ENCODE measurements at places on chromosomes 16 and 17.
A peak's percentile ranks its signal among the peaks of the same experiment; 100 is the strongest.

DNA sequence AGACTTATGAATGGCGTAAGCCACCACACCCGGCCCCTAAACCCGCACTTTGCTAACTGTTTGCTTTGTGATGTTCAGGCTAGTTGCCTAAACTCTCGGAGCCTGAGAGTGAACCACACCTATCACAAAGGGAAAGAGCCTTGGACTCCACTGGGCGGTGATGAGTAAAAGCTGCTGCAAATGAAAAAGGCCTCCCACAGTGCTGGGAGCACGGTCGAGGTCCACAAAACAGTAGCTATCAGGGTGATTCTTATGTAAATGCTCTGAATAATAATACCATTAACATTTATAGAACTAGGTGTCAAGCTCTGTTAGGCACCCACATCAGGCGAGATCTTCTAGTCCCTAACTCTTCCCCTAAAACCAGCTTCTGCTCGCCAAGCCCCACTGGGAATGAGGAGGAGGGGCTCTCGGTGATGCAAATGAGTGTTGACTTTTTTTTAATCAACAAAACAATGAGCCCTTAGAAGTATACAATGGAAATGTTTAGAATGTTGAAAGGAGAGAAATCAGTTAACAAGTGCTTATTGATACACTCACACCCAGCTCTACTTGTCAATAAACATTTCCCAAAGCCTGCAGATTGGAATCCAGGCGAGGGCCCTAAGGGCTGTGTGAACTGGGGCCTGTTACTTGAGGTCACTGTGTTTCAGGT is 19.8 kb downstream of the FBRS start:
- DNase-seq: peak; percentile 94

DNA sequence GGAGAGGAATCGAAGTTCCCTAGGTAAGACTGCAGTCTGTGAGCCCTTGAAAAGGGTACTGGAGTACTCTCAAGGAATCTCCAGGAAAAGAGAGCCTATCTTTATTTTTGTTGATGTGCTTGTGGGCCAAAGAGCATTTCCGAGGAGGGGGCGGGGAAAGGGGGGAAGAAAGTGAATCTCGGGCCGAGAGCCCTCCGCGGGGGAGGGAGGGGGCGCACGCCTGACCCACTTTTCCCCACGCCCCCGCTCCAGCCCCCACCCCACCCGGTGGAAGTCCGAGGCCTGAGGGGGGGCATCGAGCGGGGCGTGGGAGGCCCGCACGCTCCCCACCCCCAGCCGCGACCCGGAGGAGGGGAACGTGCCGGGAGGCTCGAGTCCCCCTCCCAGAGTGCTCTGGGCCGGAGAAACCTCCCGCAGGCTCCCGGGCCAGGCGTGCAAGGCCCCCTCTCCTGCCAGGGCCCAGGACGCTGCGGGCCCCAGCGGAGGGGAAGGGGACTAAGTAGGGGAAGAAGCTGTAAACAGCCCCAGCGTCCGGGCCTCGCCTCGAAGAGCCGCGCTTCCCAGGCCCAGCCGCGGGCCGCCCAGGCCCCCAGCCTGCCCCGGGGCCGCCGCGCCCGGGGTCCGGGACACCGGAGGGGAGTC is 444 bp downstream of the HELZ start:
- DNase-seq: peak; percentile 61

GRCh38 chr17:34482730-34483129 is 96.7 kb upstream of the TMEM132E start:
- DNase-seq: no peak

GRCh38 chr16:27712251-27712711 is 162.3 kb downstream of the KATNIP start:
- peak; percentile 81 for DNase-seq

GRCh38 chr17:12618557-12618956 is 47.1 kb upstream of the MYOCD start:
- no peak for DNase-seq

DNA sequence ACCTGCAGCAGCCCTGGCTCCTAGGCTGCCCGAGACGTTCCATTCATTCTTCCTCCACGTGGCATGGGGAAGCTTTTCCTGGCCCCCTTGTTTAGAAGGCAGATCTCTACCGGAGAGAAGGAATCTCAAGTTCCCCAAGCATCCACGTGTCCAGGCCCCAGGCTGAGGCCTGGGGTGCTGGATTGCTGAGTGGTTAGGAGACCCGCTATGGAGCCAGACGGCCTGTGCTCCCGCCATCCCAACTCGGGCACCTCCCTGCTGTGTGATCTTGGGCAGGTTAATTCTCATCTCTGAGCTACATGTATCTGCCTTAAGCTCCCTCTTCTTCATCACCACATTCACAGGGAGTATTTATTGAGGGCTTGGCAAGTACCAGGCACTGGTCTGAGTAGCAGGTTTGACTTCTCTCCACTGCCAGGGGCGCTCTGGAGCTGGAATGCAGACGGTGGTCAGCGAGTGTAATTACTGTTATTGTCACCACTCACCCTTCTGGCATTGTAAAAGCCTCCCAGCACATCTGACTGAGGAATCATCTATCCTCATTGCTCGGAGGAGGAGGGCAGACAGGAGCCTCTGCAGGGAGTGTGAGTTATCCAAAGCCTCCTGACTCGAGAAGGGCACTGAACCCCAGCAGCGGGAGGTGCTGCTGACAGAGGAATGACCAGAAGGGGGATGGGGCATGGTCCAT is 1.1 kb upstream of the ADGRG1 start:
- DNase-seq: peak; percentile 95

DNA sequence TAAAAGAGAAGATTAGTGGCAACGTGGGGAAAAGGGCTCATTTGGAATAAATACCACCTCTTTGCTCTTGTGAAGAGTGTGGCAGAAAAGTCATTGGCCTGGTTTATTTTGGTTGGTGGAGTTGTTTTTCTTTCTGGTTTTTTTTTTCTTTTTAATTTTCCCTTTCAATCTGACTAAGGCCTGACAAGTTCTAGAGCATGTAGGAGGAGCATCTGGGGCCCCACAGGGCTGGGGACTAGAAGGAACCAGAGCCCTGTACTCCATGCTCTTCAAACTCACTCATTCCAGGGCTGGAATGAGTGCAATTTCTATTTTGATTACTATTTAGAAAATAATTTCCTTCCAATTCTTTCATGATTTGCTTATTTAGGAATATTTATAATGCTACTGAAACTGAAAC is 13.3 kb downstream of the IRX5 start:
- no peak for DNase-seq

DNA sequence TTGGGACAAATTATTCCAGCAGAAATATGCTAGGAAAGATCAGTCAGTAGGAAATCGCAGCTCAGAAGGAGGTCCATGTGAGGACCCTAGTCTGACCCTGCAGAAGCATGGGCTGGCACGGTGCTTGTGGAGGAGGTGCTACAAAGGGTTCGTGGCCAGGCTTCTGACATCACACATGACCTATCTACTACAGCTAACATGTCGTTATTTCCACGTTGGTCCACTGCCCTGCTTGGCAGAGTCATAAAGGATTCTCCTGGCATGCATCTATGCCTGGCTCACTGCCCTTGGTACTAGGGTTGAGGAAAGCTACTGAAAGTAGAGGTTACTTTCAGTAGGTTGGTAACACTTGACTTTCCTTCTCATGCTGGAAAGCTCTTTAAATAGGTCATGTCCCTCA is 118.1 kb upstream of the SHISA6 start:
- no peak for DNase-seq

DNA sequence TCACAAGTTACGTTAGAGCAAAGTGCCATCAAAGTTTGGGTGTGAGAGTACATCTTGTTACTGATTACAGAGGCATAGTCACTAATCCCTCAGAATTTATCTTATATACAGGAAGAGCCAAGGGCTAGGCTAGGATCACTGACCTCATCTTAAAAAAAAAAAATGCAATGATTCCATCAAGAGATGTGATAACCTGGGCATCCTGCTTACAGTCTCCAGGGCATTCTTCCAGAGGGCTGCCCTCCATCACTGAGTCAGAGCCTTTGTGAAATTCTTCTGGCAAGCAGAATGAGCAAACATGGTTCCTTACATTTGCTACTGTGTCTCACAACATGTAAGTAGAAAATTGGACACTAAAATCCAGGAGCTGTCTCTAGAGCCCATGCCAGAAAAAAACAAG is 410.6 kb downstream of the ZFHX3 start:
- DNase-seq: no peak

GRCh38 chr16:14036889-14037288 is 34.2 kb upstream of the MRTFB start:
- no peak for DNase-seq

DNA sequence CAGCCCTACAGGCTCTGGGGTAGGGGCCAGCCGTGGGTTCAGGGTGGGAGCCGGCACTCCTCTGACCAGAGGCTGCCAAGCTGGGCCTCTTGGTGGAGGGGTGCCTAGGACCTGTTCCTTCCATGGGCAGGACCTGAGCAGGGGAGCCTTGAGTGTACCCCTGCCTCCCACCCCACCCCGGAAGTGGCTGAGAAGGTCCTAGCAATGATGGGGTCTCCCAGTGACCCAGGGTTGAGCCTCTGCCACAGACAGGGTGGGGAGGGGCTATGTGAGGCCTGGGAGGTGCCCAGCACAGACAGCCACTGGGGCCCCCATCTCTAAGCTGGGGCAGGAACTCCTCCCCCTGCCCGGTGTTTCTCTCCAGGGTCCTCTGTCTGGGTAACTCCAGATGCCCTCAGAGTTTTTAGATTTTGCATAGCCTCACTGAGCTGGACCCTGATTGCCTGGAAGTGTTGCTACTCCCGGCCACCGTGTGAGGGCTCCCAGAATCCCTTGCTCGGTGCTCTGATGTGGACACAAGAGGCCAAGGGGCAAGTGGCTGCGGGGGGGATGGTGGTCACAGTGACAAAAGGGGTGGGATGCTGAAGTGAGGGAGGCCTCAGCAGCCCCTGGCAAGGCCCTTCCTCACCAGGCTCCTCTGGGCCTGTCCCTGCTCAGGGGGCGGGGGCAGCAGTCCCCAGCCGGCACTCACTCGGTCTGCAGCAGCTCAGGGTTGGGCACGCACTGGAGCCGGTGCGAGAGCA is 6.4 kb upstream of the MTSS2 start:
- DNase-seq: no peak
